Esophagus squamous epithelium (tissue), 5 donors: ENCODE measurements at places on chromosomes 5 and 9.

DNA sequence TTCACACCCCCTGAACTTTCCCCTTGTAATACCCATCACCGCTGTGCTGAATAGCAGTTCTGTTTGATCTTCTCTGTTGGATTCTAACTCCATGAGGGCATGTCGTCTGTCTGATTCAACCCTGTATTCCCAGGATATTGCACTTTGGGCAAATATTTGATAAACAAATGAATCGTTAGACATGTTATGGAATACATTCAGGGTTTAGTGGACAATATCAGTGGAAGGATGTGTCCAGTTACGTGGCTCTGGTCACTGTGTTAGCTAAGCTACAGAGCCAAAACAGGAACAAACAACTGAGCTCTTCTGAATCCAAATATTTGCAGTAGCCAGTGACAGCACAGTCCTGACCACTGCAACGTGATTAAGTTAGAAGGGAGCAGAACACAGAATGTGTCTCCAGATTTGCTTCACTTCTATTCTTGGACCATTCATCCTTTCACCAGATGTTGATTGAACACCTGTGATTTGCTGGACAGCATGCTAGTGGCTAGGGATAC is 13.2 kb downstream of the ANGPTL2 start:
- DNase-seq, result no peak

- DNase-seq, result no peak
Measured at GRCh38 chr5:16844952-16845351, 91.1 kb downstream of the MYO10 start.

- DNase-seq, result no peak
Measured at GRCh38 chr5:35438786-35439185, 178.9 kb upstream of the SPEF2 start.

DNA sequence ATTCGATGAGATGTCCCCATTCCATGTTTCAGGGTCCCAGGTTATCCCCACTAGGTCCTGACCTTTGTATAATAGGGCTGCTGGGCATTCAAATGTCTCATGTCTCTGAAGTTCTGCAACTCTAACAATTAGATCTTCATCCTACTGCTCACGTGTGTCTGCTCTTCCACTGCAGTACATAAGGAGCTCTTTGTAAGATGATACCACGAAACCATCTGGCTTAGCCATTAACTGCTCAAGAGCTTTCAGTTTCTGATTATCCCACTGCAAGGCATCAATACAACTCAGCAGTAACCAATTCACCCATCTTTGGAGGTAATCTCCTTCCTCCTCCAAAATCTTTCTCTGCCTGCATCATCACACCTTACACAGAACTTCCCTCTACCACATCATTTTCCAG is 49.9 kb upstream of the PPP2CA start:
- no peak for DNase-seq

DNA sequence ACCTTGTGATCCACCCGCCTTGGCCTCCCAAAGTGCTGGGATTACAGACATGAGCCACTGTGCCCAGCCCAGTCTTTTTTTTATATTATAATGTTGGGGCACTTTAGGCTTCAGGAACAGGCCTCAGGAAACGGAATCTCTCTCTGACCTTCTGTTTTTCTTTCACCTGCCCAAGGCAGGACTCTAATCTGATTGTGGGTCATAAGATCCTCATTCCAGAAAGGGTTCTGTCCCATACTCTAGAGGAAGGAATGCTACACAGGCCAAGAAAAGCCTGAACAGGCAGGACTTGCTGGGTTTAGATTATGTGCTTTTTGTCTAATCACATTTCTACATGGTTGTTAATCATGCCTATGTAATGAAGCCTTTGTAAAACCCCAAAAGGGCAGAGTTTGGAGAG is 1.8 kb upstream of the CCL28 start:
- no peak for DNase-seq

GRCh38 chr5:53425687-53426511 is 54.5 kb upstream of the FST start:
- DNase-seq, result no peak

DNA sequence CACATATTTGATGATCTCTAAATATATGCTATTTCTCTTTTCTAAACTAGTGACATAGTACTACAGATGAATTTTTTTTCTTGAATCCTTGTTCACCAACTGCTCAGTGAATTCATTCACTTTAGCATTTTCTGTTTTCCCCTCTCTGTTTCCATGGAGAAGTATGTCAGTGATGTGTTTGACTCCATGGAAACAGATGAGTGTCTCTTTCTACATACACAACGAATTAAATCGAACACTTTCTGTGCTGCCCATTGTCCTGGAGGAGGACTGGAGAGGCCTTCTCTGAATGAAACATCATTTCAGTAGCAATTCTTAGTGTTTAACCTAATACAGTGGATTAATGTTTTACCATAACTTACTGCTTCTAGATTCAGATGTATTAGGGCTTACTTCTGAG is 9.5 kb downstream of the INVS start:
- DNase-seq, result no peak

DNA sequence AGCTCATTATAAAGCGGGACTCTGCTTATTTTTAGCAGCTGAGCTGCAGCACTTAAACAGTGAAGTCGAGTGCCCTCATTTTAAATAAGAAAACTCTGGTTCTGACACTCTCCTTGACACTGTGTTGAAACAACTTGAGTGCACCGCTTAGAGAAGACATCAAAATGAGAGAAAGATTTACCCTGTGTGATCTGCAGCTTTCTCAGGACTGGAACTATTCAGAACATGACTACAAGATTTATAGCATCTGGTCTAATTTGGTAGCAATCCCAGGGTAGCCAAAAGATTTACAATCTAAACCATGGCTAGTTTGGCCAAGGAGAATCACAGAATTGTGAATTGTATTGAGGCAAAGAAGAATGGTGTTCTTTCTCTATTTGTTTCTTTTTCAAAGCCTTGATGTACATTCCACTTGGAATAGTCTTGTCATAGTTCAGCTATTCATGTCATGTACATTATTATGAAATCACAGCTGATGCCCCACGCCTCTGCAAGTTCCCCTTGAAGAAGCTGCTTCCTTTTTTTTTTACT is 38.7 kb downstream of the PLEKHG4B start:
- DNase-seq, result no peak

GRCh38 chr5:18099261-18099660 is 465.0 kb downstream of the TAF11L14 start:
- no peak for DNase-seq

DNA sequence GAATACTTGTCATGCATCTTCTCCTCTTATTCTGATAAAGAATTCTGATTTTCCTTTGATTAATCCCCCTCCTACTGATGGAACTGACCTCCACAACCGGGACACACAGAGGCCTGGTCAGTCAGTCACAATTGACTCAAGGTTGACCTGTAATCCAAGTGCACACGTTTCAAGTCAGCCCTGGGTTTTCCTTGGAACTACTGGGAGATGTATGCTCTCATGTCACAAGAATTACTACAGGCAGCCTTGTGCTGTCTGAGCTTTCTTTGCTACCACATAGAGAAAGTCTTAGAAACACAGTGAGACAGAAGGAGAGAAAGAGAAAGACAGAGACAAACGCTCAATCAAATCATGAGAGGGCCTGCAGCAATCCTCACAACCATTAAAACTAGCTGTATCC is 345.8 kb downstream of the PDE4D start:
- no peak for DNase-seq

- DNase-seq, result no peak
Measured at GRCh38 chr5:93810780-93811179, 69.4 kb upstream of the POU5F2 start.

DNA sequence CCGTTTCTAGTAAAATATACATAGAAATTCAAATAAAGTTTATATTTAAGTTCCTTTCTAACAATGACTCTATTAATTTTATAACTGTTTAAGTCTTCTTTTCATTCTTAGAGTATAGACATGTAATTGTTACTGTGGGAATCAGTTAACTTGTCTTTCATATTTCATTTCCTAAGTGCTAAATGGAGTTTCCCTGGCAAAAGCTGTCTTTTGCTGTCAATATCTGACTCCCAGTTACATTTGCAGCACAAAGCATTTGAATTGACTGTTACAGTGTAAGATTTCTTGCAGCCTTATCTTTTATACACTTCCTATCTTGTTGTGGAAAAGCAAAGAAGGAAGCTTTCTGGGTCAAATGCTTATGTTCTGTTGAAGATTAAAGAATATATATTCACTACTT is 1026.3 kb downstream of the CDH9 start:
- DNase-seq, result no peak

DNA sequence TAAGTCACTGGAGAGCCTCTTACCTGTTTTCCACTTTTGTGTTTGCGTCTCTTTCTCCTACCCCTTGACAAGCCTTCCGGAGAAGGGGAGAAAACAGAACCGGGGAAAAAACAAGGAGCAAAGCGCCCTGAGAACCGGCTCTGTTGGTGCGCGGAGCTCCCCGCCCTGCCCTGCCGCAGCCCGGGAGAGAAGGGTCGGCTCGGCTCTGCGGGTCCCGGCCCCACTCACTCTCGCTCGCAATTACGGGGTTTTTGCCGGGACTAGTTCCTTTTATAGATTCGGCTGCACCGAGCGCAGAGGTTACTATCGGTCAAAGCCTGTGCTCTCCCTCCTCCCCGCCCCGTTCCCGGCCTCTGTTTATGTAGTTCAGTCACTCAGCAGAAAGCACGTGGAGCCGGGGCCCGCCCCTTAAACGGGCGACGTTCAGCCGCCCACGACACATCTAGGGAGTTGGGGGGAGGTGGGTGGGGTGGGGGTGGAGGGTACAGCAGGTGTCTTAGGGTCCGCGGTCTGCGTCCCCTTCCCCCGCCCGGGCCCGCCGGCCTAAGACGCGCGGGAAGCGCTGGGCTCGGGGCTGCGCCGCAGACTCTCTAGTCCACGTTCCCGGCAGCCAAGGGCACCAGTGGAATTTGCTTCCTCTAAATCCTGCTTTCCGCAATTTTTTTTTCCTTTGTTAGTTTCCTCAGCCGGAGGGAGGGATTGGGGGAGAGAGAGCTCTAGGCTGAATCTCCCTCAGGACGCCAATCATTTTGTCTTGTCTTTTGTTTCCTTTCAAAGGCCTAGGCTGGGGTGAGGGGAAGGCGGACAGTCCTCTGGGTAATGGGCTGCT is at the start of gene ABCA1:
TSS of gene ABCA1 (minus strand) at position 244 of the 829 bp plus-strand sequence. CDS start 24,476 bp downstream, outside the sequence.
- peak; percentile 78 for DNase-seq

DNA sequence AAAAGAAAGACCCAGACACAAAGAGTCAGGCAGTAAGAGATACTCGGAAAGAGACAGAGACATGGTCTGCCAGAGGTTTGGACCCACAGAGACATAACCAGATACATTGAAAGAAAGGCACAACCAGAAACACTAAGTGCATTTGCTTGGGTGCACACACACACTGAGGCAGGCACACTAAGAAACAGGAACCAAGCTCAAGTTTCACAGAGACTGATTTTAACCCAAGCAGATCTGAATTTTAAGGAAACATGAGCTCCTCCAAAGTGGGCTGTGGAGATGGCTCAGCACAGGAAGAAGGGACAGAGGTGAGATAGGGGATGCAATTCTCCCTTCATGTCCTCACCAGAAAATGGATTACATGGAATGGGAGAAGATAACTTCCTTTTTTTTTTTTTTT is 9.5 kb downstream of the AQP3 start:
- DNase-seq, result no peak

- DNase-seq, result no peak
Measured at GRCh38 chr9:123586275-123586674, 230.3 kb downstream of the CRB2 start.

DNA sequence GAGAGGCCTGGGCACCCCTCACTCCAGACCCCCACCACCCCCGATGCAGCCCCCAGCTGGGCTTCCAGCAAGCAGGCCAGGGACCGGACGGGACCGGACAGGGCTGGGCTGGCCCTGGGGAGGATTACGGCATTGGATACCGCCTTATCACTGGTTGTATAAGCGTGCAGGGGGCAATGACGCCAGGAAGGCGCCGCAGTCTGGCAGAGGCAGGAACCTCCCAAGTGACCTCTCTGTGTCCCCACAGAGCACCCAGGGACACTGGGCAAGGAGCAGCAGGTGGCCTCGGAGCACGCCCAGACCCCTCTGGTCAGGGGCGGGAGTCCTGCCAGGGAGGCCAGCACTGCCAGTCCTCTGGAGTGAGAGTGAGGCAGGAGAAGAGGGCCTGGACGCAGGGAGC is 723 bp upstream of the LCN15 start:
- DNase-seq, result no peak

GRCh38 chr9:101427957-101428655 is 7.5 kb downstream of the ALDOB start:
- DNase-seq, result no peak

DNA sequence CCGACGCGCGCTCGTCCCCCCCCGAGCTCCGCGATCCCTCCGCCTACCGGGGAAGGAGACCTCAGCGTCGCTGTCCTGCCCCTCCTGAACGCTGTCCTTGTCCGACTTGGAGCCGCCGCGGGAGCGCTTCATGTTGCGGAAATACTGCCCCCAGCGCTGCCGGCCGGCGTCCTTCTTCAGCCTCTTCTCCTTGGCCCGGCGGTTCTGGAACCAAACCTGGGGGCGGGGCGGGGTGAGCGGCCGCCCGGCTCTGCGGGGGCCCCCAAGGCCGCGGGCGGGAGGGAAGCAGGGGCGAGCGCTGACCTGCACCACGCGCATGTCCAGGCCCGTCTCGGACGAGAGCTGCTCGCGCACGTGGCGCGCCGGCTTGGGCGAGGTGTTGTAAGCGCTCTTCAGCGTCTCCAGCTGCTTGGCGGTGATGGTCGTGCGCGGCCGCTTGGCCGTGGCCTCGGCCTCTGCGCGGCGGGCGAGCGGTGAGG is 6.3 kb downstream of the LHX3 start:
- no peak for DNase-seq

DNA sequence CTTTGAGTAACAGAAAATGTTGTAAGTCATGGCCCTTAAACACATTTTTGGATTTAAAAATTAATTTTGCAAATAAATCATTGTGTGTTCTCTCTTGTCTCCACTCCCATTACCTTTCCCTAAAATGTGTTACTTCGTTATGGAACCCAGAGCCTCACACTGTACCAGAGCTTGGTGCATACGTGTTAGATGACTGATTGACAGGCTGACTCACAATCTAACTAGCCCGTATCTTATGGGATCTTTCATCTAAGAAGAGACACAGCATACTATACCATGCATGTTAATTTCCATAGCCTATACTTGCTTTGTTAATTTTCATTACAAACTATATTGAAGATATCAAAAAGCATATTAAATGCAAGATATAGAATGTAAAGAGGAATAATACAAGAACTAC is 87.1 kb downstream of the SPRY4 start:
- DNase-seq, result no peak

DNA sequence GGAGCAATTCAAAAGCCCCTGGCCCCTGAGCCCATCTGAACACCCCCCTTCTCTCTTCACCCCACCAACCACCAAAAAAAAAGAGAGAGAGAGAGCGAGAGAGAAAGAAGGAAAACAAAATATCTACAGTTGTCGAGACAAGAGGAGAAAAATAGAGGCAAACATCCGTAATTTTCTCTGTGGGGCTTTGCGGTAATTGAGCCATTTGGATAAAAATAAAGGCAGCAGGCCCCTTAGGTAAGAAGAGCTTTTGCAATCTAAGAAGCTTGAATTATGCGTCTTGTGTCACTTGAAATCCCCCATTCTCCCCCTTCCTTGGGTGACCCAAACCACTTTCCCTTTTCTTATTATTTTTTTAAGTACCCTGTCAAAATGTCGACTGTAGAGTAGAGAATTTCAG is 35.5 kb upstream of the FUBP3 start:
- DNase-seq, result no peak

- no peak for DNase-seq
Measured at GRCh38 chr5:107605596-107606125, 65.1 kb downstream of the EFNA5 start.
